ENCODE measurements at places on chromosomes 3 and 15. TPM values are rescaled to one million over a fixed set of nuclear protein-coding genes. Genes with fewer than 3 reads are reported as not detected.

DNA sequence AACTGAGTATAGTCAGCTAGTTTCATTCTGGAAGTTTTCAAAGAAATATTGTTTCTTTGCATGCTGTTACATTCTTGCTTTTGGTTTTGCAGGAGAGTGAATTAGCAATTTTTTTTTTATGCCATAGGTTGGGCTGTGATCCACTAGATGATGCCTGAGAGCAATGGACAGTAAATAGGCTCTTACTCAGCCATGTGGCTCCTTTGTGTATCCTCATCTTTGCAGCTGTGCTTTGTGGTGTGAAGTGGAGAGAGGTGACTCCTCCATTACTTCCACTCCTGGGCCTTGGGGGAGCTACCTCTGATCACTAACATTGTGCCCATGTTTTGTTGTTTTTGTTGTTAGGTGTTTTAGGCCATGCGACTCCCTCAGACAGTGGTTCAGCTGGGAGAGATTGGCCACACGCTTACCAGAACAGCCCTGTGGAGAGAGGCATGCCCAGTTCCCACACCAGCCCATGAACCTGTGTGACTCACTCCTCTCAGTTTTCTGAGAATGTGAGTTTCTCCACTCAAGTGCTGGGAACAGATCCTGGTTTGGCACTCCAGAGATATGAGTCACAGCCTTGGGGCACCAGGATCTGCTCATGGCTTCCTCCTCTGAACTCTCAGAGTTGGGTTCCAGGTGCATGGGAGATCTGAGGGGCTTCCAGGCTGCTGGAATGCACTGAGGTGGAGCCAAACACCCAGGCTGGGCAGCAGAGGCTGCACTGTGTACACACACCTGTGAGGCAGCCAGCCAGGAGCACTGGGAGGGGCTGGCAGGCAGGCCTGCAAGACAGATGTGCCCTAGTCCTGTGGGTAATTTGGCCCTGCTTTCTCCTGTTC, 785.3 kb downstream of the ROBO2 start:
- DNase-seq = peak; percentile 100

DNA sequence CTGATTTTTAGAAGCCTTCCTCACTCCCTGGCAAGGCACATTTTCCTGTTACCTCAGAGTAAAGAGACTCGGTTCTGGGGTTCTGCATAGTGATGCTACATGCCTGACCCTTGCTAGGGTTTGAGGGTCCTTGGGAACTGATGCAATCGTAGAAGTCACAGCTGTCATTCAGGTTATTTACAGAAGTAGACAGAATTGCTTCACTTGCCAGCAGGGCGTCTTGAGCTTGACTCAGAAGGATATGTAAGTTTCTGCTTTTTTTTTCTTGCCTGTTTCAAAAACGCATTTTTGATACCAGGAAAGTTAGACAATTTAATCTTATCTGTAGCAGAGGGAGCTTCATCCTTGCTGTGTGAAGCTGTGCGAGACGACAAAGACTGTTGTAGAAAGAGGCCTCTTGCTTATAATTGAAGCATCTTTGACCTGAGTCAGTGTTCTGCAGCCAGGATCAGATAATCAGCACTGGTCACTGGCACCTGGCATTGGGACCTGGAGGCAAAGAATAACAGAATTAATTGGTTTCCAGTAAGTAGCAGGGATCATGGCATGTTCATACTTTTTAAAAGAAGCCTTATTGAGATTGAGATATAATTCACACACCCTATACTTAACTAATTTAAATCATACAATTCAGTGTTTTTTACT, 24.8 kb downstream of the CACNA1D start:
- DNase-seq = no peak

- no peak for DNase-seq
These were observed 45.7 kb downstream of the TGM4 start for GRCh38 chr3:44920081-44920480.

GRCh38 chr3:70703305-70704102, 391.1 kb upstream of the MDFIC2 start:
- DNase-seq = no peak

- peak; percentile 55 for DNase-seq
These were observed 47.3 kb upstream of the TCF12 start for GRCh38 chr15:56871185-56871584.

GRCh38 chr15:93066834-93067648, 22.0 kb downstream of the RGMA start:
- peak; percentile 72 for DNase-seq

- no peak for DNase-seq
These were observed 11.7 kb downstream of the MAP1A start for GRCh38 chr15:43529141-43529540.

DNA sequence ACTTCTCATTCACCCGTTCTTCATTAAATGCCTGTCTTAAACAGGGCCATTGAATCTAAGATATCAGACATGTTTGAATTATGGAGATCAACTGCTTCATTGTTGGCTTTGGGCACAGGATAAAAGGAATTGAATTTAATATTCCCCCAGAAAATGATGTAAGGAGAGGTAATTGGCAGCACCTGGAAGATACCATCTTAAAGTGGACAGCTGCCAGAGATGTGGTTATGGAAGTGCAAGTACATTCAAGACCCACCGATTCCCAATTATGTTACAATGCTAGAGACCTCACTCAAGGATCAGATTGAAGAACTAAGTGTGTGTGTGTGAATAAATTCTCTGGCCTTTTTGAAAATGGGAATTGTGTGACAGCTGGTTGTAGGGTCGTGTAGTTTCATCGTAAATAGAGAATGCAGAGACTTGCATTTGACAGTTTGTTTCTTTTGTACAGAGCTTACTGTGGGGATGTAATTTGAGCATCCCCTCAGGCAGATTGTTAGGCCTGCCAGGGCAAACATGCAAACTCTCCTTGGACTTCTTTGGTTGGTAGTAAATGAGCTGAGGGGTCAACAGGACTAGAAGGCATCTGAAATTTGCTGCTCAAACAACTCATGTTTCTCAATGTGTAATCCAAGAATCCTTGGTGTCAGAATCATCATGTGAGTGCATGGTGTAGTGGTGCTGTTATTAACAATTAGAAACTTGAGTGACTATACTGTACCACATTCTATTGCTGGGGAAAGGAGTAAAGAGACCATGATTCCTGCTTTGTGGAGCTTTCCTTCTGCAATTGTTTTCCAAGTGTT, 359.2 kb upstream of the THRB start:
- no peak for DNase-seq

GRCh38 chr15:98786717-98787116, 138.4 kb downstream of the IGF1R start:
- no peak for DNase-seq

- peak; percentile 10 for DNase-seq
These were observed 1.3 kb downstream of the FXR1 start for GRCh38 chr3:180913581-180914404.

DNA sequence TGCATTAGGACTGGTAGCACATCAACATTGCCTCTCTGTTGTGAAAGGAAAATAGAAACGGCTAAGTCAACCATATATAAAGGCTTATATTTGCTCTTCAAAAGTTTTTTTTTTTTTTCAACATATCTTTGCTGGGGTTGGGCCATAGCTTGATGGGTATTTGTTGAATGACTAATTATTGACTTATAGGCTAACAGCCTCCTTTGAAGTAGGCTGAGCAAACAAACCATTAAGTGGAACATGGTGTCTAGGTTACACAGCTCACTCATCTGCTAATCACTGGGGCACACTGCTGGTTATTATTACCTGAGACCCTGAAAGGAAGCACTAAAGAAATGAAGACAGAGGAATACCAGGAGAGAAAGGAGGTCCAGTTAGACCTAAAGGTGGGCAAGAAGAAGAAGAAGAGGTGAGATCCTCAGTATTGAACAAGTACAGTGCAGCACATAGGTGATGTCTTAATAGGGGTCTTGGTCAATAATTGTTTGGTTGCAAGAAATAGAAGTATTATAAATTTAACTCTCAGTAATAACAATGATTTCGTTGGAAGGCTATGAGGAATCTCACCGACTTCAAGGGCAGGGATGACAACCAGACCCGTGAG, 139.4 kb downstream of the RPLP1 start:
- peak; percentile 53 for DNase-seq

GRCh38 chr15:100559330-100559729, 30.6 kb upstream of the CERS3 start:
- DNase-seq = peak; percentile 62

GRCh38 chr3:51063053-51063452, 322.0 kb upstream of the MANF start:
- DNase-seq = no peak

- no peak for DNase-seq
These were observed 1.5 kb downstream of the TMOD2 start for GRCh38 chr15:51752888-51753287.

- DNase-seq = peak; percentile 36
These were observed 37.6 kb upstream of the SLC22A13 start for GRCh38 chr3:38227989-38228388.

DNA sequence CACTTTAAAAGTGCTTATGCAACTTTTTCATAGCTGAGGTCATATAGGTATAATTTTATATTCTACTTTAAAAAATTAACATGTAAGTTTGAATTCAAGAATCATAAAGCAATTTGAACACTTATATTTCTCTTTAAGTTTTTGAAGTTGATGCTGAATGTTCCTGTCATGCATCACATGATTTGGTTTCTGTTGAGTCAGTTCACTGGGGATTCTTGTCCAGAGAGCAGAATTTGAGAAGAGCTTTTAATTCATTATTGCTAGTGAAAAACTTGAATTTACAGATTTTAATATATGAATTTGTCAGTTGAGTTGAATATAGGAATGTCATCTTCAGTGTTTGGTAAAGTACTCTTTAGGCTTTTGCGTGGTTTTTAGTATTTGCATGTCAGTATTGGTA, 7.9 kb downstream of the SLC25A26 start:
- DNase-seq = no peak

GRCh38 chr15:98755138-98755537, 106.8 kb downstream of the IGF1R start:
- DNase-seq = peak; percentile 44

- DNase-seq = no peak
These were observed 292.2 kb downstream of the NR2F2 start for GRCh38 chr15:96622714-96623113.

- no peak for DNase-seq
These were observed 660.1 kb upstream of the CFAP20DC start for GRCh38 chr3:59709702-59710553.

DNA sequence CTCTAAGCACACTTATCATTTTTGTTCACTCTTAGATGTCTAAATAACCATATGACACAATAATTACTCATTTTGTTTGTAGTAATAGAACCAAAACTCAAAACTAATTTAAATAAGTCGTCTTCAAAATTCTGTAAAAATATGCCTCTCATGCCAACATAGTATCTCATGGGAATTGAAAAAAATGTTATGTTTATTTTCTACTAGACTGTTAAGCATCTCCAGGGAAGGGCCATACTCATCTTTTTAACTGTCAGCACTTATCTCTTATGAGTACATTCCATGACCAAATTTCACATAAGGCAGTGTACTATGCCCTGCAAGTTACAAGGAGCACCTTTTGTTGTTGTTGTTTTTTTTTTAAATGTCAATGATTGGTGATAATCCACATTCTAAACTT, 18.3 kb upstream of the USF3 start:
- DNase-seq = no peak

GRCh38 chr15:80142646-80143045, 10.2 kb upstream of the FAH start:
- DNase-seq = peak; percentile 23

DNA sequence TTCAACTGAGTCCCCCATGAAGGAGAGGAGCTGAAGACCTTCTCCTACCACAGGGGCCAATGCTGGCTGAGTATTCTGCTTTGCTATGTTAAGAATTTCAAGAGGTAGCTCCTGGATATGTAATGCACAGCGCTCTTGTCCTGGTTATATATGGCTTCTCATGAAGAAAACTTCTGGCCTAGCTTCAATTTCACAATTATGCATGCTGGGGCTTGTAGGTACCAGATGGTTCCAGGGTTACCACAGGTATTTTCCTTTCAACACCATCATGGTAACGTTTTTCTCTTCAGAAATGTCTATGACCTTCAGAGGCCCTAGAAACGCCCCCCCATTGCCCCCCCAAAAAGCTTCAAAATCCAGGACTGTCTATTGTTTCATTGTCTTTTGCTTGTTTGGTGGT, 311.7 kb upstream of the ICE2 start:
- DNase-seq = peak; percentile 72

DNA sequence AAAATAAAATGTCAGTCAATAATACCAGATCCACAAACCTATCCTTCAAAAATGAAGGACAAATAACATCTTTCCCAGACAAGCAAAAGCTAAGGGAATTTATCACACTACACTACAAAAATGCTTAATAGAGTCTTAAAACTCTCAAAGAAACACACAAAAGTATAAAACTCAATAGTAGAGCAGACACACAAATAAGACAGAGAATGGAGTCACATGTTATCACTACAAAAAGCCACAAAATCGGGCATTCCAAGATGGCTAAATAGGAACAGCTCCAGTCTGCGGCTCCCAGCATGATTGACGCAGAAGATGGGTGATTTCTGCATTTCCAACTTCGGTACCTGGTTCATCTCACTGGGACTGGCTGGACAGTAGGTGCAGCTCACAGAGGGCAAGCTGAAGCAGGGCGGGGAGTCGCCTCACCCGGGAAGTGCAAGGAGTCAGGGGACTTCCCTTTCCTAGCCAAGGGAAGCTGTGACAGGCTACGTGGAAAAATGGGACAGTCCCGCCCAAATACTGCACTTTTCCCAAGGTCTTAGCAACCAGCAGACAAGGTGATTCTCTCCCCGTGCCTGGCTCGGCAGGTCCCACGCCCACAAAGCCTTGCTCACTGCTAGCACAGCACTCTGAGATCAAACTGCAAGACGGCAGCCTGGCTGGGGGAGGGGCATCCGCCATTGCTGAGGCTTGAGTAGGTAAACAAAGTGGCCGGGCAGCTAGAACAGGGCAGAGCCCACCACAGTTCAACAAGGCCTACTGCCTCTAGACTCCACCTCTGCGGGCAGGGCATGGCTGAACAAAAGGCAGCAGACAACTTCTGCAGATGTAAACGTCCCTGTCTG, 46.3 kb downstream of the SENP7 start:
- no peak for DNase-seq

The GNB4 gene
- 20.3 TPM for total RNA-seq

The GPR87 gene
- 51.8 TPM for total RNA-seq

The OIP5 gene
- total RNA-seq = 5.7 TPM

The FGF7 gene
- 0.05 TPM for total RNA-seq

The PLA2G4F gene
- total RNA-seq = not detected

The EOMES gene
- 1.3 TPM for total RNA-seq

The GOLGA6B gene
- total RNA-seq = not detected

The TRH gene
- total RNA-seq = not detected

The ZNF80 gene
- total RNA-seq = not detected

The ITGA11 gene
- not detected for total RNA-seq

The CAMP gene
- total RNA-seq = 2.4 TPM
